ENCODE measurements at places on chromosomes 3 and 15.

GRCh38 chr3:116886202-116886893 is 176.8 kb downstream of the TUSC7 start:
- no peak for DNase-seq

DNA sequence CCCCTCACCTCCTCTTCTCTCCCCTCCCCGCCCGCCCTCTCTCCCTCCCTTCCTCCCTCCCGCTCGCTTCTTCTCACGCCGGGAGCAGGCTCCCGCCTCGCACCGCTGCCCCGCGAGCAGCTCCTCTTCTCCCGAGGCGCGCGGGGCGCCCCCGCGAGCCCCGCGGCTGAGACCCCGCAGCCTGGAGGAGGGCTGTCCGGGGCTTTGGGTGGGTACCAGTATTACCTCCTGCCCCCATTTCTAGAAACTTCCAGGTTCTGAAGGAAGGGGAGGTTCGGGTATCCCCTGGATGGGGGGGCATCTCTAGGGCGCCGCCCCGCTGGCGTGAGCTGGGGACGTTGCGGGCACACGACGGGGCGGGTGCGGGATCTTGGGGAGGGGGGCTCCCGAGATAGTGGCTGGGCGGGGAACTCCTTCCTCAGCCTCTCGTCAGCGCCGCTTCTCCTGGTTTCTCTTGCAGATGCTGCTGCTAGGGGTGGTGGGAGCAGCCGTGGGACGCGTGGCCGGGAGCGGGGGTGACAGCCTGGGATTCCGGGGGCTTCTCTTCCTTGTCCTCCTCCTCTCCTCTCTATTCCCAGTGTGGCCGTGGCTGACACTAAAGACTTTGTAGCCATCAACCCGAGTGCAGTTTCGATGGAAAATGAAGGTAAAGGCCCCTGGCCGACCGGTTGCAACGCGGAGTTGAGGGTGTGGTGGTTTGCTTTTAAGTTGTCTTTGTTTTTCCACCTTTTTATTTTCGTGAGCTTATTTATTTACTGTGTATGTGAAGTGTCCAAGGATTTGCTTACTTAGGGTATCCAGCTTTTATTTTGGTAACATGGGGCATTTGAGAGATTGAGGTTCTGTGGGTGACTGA is 474 bp downstream of the ATP2C1 start:
- peak; percentile 9 for DNase-seq

DNA sequence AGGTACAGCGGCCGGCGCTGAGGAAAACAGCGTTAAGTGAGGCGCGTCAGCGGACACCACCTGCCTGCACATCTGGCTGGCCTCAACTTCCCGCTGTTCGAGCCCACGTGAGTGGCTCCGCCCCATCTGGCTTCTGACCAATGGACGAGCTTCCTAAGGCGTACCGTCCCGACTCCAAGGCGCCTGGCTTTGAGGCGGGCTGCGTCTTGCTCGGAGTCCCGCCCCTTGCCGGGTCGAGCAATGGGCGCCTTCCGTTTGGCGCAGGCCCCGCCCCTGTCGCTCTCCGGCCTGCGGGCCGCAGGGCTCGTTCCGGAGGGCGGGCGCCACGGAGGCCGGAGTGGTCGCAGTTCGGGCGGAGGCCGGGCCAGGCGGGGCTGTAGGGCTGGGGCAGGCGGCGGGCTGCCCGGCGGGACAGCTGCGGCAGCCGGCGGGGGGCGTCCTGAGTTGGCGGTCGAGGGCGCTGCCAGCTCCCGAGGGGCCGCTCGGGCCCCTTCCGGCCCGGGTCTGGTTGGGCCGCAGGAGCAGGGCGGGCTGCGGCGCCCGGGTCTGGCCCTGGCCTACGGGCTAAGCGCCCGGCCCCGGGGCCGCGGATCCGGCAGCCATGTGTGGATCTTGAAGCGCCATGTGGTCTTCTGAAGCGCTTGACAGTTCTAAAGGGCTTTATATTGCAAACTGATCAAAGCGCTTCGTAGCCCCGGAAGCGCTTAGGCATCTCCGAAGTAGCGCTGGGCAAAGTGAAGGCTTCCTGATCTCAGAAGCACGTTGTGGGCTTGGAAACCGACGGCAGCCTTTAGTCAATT is at the start of gene TATDN2:
TATDN2 (plus strand) TSS at position 276 of the 800 bp plus-strand sequence. CDS start 742 bp downstream, outside the sequence.
- DNase-seq: peak; percentile 87

DNA sequence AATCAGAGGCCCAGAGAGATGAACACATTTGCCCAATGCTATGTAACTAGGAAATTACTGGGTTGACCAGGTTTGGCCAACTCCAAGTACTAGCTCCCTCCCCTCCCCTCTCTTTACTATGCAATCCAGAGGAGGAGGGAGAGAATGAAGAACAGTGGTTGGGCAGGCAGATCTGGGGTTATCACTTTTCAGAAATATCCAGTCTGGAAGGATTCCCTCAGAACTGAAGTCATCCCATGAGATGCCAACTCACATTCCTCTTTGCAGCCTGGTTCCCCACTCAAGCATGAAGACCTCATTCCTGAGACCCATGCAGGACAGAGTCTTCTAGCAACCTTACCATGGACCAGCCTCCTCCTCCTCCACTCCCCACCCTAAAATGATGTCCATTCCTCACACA is 201.1 kb downstream of the TLE3 start:
- no peak for DNase-seq

DNA sequence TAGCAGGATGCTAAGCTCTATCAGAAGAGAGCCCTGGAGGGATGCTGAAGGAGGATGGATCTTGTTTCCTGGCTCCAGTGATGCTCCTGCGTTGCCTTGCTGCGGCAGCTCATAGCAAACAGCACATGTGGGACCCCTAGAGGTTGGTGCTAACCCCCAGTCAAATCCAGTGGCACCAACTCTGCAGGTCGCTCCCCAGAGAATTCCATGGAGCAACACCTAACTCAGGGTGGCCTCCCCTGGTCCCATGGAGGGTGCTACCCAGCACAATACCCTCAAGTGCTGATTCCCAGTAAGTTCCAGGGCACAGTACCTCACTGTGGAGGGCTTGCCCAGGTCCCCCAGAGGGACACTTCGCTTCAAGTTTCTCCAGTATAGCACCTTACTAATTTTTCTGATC is 231.2 kb downstream of the NEK10 start:
- no peak for DNase-seq

DNA sequence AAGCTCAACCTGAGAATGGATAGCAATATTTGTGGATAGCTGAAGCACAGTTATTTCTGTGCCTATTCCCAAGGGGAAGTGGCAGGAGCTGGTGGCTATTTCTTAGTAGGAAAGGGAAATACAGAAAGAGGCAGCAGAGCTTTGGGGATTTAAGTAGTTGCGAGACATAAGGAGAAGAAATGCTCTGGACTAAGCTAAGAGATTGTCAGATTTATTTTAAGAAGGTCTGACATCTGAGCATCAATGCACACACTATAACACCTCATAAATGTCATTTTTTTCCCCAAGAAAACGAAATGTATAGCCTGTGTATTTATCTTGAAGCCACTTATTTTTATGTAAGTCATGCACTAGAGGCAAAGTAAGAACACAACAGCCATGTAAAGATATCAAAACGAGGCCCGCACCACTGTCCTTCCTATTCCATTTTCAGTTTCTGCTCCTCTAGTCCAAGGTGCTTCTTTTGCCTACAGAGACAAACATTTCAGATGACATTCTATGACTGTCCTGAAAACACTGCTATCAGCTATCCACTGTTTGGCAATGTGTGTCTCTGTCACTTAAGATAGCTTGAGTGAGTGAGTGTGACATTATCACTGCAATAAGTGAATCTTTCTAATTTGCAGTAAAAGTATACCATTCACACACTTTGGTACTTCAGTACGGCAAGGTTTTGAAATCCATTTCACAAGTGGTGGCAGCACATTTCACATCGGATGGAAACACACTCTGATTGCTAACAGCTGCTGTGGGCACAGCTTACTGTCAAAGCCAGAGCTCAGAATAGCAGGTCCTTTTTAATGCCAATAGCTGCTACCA is 62.7 kb upstream of the ICE2 start:
- DNase-seq: no peak

GRCh38 chr3:72748659-72749058 is 99.6 kb downstream of the SHQ1 start:
- DNase-seq: no peak

- no peak for DNase-seq
Measured at GRCh38 chr15:99275525-99276128, 24.3 kb downstream of the LRRC28 start.

DNA sequence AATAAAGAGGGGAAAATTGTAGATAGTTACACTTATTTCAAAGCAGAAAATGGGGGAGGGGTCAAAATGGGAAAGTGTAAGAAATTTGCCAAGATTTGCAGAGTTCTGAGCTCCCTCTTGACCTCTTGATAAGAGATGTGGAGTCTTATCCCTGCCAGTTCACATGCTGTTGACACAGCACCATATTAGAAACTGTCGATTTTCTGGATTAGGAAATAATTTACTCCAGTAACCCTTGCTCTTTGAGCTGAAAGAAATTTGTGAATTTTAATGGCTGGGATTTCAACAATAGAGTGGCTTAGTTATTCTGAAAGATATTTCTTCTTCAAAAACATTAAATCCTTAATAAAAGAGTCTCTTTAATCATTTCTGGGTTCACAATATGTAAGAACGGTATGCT is 306.2 kb upstream of the CNTN4 start:
- DNase-seq: no peak

GRCh38 chr3:157793745-157794144 is 290.5 kb upstream of the VEPH1 start:
- DNase-seq: no peak

DNA sequence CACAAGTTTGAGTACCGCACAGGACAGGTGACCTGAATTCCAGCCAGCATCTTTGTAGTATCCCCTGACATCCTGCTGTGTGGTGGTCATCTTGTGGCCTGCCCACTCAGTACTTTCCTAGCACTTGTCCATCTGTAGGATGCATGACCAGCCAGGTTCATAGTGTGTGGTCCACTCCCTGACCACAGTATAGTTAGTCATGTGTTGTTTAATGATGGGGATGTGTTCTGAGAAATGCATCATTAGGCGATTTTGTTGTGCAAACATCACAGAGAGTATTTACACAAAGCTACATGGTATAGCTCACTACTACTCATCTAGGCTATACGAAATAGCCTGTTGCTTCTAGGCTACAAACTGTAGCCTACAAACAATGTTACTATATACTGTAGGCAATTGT is 16.9 kb upstream of the RBPMS2 start:
- DNase-seq: no peak

DNA sequence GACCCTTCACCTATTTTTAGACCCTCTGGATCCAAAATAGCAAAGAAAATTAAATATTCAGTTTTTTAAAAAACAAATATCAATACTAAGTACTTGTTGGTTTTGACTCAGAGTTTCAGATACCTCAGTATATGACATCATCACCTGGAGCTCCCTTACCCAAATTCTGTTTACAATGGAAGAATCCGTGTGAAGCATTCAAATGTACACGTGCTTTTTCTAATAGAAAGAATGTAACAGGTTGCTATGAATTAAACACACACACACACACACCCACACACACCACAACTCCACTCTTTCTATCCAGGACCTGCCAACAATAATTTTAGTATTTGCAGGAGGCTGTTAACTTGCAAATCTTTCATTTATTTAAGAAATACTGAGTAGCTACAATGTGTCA is 221.8 kb downstream of the THRB start:
- DNase-seq: no peak

- no peak for DNase-seq
Measured at GRCh38 chr15:92120094-92120795, 266.7 kb downstream of the SLCO3A1 start.

DNA sequence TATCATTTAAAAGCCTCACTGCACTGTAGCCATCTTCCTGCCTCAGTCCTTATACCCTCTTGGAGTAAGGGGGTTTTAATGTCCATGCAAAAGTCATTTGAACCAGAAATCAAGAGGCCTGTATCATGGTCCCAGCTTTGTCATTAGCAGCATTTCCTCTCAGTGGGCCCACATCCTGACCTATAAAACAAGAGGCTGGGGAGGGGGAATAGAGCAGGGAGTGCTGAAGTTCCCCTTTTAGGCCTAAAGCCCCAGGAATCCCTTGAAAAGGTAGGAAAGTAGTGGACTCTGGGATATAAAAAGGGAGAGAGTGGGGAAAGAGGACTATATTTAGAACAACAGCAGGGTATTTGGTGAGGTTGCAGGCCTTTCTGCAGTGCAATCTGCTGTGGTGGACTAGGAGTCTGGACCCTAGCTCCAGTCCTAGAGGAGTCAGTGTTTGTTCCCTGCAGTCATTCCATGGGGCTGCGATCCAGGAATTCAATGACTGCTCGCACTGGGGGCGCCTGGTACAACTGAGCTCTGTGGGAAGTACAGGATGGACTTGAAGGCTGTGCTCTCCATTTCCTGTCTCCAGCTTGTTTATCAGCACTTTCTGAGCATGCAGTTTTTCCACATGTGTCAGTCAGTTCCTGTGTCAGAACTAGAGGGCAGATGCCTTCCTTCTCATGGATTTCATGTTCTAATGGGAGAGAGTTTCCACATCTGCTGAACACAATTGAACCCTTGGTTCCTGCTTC is 46.8 kb downstream of the PDHB start:
- no peak for DNase-seq

GRCh38 chr3:186680869-186681268 is 15.1 kb downstream of the HRG start:
- no peak for DNase-seq

DNA sequence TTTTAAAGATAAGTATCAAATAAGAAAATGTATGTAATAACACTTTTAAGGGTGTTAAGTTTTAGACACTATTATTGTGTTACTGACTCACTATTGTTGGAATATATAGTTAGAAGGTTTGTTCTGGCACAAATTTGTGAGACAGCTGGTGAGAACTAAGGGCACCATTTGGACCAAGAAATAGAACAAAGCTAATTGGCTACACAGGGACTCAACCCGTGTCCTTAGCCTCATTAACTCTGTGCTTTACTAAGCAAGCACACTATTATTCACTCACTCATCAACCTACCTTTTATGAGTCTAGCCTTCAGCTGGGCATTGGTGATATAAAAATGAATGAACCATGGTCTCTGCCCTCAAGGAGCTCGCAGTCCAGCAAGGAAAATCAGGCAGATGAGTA is 4.1 kb upstream of the UNC13C start:
- no peak for DNase-seq

- DNase-seq: no peak
Measured at GRCh38 chr15:38068626-38069391, 134.4 kb downstream of the TMCO5A start.

GRCh38 chr3:185789134-185789533 is 35.7 kb downstream of the IGF2BP2 start:
- no peak for DNase-seq

GRCh38 chr15:94965593-94965992 is 734.2 kb downstream of the MCTP2 start:
- DNase-seq: no peak

GRCh38 chr3:40079203-40079846 is 230.2 kb upstream of the EIF1B start:
- DNase-seq: no peak

- no peak for DNase-seq
Measured at GRCh38 chr3:191143224-191143623, 55.8 kb upstream of the OSTN start.

GRCh38 chr3:127097072-127097405 is 95.9 kb upstream of the PRR23E start:
- no peak for DNase-seq

- DNase-seq: no peak
Measured at GRCh38 chr15:75067123-75067830, 43.9 kb downstream of the PPCDC start.

All from NCI-H526 treated with DMSO at 0.1 percent for 48 hours (cell line).